Head of caudate nucleus (tissue), 42 donors: ENCODE measurements at places on chromosomes 3 and 15.

DNA sequence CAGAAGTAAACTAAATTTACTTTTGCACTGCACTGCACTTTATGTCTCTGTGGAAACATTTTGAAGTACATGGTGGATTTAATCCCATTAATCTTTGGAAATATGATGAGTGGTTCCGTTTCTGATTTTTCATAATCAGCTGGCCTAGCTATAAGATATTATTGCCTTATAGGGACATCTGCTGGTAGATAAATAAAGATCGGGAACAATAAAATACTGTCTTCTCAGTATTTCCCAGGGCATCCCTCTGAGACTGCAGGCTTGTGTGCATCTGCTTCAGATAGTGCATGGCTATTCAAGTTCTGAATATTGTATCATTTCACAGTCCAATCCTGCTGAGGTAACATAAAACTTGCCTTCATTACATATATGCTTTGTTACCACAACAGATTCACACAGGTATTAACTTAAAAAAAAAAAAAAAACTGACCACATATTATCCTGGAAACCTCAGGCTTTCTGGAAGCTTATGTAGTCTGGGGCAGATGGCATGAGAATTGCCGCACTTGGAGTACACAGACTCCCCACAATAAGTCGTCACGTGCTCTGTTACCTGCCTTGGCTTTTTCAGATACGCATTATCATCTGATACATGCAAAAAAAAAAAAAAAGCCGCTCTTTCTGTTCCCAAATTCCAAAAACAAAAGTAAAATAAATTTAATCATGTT, 330.8 kb upstream of the AGTR1 start:
- DNase-seq, result no peak

DNA sequence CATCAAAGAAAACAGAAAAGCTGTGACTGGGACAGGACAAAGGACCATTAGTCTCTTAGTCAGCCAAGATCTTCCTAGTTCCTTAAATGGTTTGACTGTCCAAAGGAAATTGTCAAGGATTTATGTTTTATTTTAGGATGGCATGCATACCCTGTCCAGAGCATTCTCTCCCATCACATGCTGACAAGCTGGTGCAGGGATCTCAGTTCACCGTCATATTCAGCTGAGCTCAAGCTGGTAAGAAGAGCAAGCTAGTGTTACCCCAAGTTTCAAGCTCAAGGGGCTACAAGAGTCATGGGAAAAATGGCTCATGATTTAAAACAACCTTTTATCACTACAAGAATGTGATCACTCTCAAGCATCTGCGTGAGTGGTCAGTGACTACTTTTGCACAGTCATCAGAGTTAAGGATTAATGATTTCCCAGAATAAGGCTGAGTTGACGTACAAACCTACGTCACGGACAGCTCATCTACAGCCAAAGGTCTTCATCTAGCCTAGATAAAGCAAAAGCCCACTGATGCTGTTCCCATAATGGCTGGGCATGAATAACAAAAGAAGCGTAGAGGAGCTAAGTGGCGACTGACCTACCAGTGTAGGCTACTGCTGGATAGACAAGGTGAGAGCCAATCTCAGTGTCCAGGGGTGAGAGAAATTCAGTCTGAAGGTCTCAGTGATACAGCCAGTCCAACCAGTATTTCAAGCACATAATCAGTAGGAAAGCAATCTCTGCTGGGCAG, 157.5 kb downstream of the GABRB3 start:
- DNase-seq, result no peak

DNA sequence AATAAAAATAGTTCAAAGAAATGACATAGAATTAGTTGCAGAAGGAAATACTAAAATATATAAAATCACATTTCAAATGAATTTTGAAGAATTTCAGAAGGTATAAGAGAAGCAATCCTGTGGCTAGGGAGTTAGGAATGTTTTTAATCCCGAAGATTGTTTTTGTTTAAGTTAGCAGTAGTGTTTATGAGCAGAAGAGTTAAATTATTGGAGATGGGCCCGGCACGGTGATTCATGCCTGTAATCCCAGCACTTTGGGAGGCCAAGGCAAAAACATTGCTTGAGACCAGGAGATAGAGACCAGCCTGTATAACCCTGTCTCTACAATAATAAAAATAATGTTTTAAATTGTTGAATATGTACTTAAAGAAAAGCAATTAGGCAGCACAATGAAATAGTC, 432.5 kb downstream of the MFSD1 start:
- no peak for DNase-seq

DNA sequence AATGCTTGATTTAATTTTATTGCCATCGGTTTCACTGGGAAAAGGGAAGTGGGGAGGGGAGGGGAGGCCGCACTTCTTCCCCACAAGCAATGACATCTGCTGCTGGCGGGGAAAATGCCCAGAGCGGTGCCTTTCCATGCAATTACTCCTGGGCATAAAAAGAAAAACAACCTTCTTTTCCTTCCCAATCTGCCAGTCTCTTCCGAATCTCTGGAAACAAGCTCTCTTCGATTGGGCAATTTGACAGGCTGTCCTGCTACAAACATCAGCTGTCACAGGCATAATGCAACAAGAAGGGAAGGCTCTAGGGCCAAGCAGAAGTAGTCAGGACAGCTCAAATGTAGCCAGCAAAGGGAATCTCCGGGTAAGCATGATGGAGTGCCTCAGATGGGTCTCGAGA, 93.4 kb upstream of the STRIT1 start:
- DNase-seq, result no peak

DNA sequence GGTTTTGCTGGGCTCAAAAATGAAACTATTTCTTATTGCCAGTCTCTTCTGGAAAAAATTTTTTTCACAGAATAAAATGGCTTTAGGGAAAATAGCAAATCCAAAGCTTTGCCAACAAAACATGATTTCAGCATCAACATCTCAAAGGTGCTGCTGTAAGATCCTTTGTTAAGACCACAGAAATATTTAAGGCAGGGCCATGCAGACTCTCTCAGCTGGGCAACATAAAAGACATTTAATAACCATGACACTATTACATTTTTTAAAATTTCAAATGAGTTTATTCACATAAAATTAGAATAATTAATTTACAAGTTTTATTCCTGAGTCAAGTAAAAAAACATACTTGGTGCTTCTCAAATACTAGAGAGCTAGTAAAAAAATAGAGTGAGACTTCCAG, 527.1 kb upstream of the DPPA4 start:
- no peak for DNase-seq

DNA sequence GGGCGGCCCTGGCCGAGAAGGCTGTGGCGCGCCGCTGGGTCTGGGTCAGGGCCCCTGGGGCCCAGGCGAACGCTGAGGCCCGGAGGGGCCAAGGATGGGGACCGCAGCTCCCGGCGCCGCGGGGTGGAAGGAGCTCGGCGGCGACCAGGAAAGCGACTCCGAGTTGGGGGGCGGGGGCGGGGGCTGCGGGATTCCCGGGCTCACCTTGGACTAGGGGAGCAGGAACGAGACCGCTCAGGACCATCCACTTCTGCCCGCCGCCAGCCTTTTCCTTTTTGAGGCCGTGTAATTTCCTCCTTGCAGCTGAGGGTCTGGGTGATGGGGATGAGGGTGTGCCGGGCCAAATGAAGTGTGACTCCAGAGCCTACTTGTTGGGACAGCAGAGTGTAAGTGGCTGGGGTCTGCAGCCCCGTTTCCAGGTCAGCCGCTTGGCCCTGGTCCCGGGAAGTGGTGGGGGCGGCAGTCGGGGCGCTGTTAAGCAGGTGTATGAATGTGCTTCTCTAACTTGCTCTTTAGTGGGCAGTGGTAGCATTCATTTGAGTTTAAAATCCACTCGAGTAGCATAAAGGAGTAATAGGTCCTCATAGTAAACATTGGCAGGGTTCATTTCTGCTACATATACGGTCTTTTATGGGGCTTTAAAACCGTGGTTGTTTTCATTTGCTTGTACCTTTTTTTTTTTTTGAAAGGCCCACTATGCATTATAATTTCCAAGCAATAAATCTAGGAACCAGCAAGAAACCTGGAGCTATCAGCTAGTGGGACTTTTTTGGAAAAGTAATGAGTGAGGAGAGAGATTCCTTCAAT, 717 bp downstream of the PXK start:
- DNase-seq, result no peak

DNA sequence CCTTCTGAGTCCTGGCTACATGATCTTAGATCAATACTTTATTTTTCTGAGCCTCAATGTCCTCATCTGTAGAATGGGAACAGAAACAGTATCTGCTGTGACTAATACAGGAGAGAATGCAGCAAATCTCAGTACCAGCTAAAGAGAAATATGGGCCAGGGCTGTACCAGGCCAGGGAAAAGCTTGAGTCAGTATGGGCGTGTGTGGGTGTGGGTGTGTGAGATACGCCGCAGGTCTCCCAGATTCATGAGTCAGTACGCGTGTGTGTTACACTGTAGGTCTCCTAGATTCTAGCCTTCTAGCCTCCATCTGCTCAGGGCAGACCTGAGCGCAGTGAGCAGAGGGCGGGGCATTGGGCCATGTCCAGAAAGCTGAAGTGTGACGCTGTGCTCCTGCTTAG, 15.2 kb downstream of the GNAI2 start:
- no peak for DNase-seq

DNA sequence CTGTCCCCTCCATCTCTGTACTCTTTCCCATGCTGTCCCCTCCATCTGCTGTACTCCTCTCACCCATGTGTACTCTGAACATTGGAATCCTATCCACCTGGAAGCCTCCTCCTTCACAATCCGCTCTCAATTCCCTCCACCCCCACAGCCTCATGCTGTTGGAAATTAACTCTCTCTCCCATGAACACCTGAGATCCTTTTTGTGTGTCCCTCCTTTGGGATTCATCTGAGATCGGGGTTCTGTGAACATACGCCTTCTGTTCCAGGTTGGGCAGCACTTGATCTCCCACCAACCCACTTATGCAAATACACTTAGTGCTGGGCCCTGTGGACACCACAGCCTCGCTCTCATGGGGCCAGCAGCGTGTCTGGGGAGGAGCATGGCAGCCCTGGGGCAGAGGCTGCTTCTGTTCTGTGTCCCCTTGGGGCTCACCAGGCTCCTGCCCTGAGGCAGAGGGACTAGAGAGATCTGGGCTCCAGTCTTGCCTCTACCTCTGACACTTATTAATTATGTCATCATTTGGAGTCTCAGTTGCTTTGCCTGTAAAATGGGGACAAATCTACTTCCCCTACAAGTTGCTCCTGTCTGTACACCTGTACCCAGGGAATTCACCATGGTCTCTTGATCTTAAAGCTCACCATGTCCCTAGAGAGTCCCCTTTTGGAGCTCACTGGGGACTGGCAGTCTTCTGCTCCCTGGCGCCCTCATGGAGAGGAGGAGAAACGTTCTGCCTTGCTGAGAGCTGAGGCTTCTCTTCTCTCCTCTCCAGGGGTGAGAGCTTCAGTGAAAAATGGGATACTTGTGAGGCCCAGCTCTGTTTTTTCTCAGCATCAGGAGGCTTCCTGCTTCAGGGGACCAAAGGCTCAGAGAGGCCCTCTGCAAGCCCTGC, 42.7 kb downstream of the ITGA11 start:
- DNase-seq, result no peak
